Astrocyte of the cerebellum (primary cell): ENCODE measurements at places on chromosomes 2 and 18.
A peak's percentile ranks its signal among the peaks of the same experiment; 100 is the strongest.

DNA sequence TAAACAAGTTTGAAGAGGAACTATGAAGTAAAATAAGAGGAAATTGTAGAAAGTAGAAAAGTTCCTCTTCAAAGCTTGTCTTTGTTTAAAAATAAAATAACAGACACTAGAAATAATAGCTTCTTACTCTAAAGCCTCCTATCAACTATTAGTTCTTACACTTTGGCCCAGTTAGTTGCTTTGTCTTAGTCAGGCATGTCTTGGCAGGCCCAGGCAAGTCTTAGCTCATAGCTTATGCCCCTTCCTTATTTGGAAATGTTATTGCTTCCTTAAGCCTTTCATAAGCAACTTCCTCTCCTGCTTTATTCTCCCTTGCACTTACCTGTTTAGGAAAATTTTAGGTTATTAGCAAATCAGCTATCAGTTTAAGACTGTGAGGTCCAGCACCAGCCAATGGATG is 950.6 kb upstream of the LRATD1 start:
- DNase-seq, result no peak

GRCh38 chr18:9796935-9797549 is 88.7 kb upstream of the TXNDC2 start:
- no peak for DNase-seq

GRCh38 chr2:69743847-69744264 is 1.9 kb downstream of the ANXA4 start:
- DNase-seq, result no peak

GRCh38 chr2:75087736-75088135 is 111.6 kb downstream of the TACR1 start:
- DNase-seq, result no peak

DNA sequence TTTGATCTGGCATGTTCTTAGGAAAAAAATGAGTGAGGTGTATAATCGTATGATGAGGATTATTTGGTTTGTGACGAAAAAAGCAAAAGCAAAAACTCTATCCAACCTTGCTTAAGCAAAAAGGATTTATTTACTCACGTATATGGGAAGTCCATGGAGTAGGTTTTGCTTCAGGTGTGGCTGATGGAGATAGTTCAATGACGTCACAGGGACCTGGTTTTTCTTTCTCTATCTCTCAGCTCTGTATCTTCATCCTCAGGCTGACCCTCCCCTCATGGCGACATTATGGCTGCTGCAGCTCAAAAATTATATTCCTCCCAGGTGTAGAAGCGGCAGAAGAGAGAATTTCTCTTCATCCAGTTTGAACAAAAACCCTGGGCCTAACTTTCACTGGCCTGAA is 8.9 kb downstream of the TMSB10 start:
- no peak for DNase-seq

DNA sequence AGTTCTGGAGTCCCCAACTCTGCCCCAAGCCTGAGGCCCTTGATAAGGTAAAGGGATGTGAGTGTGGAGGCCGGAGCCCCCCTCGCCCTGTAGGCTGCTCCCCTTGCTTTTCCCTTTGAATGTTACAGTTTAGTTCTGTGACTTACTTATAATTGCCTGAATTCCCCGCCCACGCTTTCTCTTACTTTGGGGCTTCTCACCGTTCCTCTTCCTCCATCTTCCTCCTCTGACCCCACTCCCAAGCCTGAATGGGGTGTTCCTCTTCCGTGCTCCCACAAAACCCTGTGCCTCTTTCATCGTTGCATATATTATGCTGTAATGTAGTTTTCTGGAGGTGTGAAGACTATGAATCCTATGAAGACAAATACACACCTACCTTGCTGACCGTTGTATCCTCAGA is 15.0 kb upstream of the IL1RN start:
- DNase-seq, result no peak

DNA sequence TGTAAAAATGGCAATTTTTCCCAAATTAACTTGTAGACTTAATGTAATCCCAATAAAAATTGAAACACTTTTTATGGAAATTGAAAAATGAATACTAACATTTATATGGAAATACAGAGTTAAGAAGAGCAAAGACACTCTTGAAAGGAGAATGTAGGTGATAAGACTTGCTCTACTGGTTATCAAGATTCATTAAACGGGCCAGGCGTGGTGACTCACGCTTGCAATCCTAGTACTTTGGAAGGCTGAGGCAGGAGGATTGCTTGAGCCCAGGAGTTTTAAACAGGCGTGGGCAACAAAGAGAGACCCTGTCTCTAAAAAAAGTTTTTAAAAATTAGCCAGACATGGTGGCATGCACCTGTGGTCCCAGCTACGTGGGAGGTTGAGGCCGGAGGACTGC is 29.5 kb upstream of the ZNF396 start:
- no peak for DNase-seq

DNA sequence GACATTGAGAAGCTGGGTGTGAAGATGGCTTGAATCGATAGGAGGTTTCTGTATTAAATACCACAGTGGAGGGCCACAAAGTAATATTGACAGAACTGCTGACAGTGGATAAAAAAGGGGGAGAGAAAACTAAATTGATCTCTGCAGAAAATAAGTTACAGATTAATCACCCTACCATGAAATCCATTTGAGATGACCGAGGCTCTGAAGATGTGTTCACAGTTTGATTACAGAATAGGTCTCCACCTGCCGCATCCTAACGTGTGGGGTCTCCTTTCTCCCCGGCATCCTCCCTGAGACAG is 165.6 kb downstream of the EIPR1 start:
- DNase-seq, result no peak

- DNase-seq, result peak; percentile 86
Measured at GRCh38 chr2:237669628-237670392, 42.4 kb downstream of the LRRFIP1 start.

DNA sequence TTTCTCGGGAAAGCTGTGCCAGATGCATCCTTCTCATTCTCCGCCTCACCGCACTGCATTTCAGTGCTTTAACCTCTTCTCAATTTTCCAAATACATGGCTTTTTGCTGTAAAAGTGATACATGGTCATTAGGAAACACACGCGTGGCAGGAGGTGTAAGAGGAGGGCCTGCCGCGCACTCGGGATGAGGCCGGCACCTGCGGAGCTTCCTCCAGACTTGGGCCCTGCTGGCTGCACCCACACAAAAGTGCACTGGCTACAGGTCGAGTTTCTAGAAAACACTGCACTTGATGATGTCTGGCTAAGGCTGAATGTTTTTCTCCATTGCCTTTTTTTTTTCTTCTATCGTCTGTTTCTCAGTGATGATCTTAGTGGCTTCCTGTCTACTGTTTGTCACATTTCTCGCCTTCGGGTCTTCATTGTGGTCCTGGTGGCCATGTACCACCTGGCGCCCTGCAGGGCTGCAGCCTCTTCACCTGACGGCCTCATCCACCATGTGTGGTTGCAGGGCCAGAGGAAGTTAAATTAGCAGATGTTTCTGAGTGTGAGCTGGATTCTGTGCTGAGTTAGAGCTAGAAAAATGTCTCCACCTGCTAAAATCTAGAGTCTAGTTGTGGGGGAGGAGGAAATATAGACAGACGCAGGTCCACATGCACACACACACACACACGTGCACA is 7.6 kb downstream of the KCNG2 start:
- DNase-seq, result no peak

- no peak for DNase-seq
Measured at GRCh38 chr2:12767996-12768624, 51.4 kb downstream of the TRIB2 start.

DNA sequence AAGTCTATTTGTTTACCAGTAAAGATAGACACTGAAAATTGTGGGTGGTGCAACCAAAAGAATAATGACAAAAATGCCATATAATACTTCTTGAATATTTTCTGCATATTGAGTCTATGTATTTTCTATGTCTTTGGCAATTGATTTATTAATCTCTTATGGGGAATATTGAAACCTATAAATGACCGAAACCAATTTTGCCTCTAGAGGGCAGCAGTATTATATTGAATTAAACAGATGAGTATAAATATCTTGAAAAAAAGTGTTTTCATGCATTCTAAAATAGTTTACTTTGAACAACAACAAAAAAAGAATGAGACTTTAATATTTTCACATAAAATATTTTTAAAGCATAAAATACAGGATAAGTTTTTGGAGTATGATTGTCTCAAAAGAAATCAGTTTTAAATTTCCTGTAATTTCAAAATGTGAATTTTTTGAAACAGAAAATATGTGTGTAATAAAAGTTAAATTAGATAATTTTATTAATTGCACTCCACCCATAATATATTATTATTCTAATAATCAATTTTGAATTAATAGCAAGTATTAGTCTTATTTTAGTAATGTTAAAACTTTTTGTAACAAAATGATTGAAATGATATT is 49.9 kb upstream of the CALCRL start:
- DNase-seq, result no peak

- DNase-seq, result no peak
Measured at GRCh38 chr2:62565309-62565908, 59.4 kb upstream of the TMEM17 start.

DNA sequence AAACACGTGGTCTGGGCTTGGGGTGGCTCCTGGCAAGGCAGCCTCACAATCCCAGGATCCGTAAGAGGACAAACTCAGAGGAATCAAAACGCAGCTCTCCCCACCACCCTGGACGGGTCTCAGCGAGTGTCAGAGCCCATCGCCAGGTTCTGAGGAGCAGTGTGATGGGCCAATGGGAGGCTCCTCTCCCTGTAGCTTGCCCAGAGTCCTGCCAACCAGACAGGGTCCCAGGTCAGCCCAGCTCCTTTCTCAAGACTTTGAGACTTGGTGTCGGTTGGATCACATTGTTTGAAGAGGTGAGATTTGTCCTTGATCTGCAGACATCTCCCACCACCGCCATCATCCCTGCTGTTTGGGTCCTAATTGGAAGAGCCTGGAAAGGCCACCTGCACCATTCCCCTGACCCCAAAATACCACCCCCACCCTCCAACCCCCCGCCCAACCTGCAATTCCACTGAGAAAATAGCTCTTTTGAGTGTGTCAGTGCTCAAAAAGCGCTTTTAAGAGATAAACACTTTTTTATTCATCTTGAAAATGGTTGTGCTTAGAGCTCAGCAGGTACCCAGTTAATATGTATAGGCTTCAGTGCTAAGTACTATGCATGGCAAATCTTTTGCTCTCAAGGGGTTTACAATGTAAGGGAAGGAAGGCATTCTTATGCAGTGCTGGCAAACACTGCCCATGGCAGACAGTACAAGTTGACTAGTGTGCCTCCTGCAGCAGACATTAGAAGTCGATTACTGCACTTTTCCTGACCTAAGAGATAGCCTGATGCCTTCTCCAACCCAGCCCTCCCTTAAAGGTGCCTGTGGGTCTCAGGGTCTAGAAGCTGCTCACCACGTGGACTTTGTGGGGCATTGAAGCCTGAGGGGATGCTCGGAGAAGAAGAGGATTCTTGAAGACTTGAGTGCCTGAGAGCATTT is 50.6 kb downstream of the GLI2 start:
- DNase-seq, result no peak

- no peak for DNase-seq
Measured at GRCh38 chr2:195021711-195022507, 635.1 kb upstream of the SLC39A10 start.

DNA sequence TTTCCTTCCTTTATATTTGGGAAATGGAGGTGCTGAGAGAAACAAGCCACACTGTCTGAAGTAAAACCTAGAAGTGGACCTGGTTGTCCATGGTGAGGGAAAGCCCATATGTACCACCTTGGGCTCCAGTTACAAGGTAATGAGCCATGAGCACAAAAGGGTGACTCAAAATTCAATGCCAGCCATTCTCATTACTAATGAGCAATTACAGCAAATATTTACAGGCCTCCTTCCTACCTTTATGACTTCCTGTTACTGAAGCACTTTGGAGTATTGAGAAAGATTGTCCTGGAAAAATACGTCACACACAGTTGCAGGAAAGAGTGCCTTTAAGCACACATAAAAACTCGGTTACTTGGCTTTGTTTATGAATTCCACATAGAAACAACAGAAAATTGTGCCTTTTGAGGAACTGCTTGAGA is 9.1 kb downstream of the EPAS1 start:
- no peak for DNase-seq

DNA sequence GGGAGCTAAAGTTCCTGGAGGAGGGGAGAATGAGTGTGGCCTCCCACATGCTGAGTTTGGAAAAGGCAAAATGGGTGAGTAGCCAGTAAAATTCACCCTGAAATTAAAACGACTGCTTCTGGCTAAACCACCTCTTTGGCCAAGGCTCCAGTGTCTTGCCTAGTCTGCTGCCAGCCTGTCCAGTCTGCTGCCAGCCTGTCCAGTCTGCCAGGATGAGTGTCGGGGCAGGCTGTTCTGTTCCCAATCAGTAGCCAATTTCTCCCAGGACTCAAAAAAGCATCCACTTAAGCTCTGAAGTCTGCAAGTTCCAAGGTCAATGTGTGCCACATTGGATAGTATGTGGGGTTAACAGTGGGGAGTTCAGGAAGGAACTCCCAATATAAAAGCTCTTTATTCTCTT is 134.6 kb upstream of the KLHL29 start:
- DNase-seq, result no peak

- DNase-seq, result no peak
Measured at GRCh38 chr2:45432406-45432805, 178.7 kb downstream of the SRBD1 start.

DNA sequence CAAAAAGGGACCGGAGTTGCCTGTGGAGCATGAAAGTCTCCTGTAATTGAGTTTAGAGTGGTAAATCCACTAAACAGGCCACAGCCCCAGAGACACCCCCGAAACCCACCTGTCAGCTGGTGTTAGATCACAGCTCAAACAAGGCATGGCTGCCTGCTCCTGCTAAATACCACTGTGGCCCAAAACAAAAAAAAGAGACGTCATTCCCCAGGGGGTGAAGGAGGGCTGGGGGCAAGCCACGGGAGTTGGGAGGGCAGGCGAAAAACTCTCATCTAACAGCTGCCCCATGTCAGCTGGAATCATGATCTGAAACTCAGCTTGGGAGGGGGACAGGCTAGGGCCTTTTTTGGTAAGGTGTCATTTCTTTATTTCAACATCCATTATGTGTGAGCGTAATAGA is 42.5 kb upstream of the LRPPRC start:
- DNase-seq, result no peak

- no peak for DNase-seq
Measured at GRCh38 chr2:95069465-95069864, 44.0 kb downstream of the MAL start.

DNA sequence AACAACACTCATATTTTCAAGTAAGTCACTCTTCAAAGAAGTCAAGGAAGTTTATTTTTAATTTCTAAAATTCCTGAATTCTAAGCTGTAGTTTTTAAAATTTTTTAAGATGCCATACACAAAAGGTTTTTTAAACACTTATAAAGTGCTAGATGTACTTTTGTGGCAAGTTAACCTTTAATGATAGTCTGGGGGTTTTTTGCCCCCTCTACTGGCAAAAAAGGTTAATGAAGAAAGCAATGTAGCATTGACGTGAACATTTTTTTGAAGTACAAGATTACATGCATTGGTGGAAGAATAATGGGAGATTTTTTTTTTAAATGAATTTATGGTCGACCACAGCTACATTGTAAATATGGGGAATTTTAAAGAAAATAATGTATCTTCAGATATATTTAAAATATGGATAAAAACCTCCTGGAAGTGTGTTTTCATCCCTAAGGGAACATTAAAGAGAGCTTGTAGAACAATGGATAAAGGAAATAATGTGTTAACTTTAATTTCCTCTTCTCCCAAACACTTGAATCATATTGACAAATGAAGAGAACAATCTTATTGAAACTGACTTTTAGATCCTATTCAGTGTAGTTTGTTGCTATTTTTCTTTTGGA is 12.6 kb downstream of the ITPRID2 start:
- DNase-seq, result peak; percentile 45

GRCh38 chr18:37458697-37459096 is 106.9 kb downstream of the CELF4 start:
- DNase-seq, result no peak

- DNase-seq, result no peak
Measured at GRCh38 chr2:179250848-179251504, 13.7 kb downstream of the SESTD1 start.

GRCh38 chr2:77566582-77566981 is 44.4 kb upstream of the LRRTM4 start:
- no peak for DNase-seq

GRCh38 chr2:191250400-191250799 is 5.2 kb downstream of the MYO1B start:
- DNase-seq, result no peak
